ENCODE measurements at places on chromosomes 1 and 21.

DNA sequence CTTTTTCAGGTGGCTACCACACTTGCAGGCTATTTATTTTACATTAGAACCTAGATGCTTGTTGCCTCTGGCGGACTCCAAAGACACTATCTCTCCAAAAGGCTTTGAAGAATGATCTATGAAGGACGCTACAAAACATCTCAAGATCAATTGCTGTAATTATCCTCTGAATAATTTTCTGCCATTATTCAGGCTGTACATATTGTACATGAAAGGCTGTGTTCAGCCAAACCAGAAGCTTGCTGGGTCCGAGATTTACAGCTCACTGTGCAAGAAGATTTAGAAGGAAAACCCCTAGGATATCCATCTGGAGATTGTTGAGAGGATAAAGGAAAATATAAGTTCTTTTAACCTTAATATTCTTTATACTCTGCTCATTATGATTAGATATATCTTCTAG, 523.6 kb upstream of the PLXNA2 start:
- DNase-seq, result no peak

GRCh38 chr1:145994391-145995120, 1.8 kb downstream of the TXNIP start:
- DNase-seq, result no peak

GRCh38 chr1:226047495-226047894, 15.0 kb upstream of the H3-3A start:
- DNase-seq, result no peak

DNA sequence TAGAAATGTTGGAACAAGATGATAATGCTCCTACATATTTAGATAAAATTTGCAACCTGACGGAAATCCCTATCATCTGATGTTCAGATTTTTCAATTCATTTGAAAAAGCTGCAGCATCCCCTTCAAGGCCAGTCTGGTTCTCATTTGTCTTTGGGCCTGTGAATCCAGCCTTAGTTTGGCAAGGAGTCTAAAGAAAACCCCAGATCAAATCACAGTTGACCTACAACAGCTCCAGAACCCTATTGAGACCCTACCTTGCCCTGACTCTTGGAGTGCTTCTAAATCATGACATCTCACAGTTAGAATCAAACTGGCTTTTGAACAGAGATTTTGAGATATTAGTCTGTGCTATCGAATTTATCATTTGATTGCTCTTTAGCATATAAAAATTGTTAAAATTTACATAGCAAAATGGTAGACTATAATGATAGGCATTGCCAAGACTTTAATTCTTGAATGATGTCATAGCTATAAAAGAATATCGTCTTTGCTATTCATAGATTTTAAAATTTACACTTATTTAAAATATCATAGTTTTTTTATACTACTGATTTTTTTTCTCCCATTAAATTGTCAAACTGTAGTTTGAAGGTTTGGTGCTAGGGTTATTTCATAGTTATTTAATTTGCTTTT, 2.2 kb downstream of the PPP2R5A start:
- DNase-seq, result no peak

GRCh38 chr1:214979191-214979590, 103.3 kb upstream of the KCNK2 start:
- no peak for DNase-seq

- DNase-seq, result no peak
These were observed 3.1 kb downstream of the C1orf216 start for GRCh38 chr1:35715568-35716002.

DNA sequence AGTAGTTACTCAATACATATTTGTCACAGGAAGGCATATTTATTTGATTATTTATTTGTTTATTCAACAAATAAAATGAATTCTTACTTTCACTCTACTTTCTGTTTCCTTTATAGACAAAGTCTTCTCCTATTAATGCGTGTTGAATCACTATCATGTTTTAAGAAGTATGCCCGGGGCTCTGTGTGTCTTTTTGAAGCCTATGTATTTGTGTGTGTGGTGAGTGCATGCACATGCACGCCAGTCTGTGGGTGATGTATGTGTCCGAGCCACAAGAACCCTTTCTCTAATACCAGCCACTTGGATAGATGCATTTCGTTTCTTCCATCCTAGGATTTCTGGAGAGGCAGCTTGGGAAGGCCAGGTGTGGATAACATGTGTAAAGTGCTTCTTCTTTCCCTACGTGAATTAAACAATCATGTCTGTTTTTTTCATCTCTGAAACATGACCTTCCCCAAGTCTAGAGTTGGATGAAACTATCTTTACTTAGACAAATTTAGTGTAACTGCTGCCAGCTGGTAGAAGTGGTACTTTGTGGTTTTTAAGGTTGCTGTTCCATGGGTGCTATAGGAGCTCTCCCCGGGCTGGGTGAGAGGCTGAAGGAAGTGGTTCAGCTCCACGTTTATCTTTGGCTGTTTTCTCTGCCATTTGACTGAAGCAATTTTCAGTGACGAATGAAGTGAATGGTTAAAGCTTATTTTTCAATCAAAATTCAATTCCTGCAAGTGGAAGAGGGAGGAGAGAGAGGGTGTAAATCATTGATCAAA, 46.8 kb upstream of the PPM1J start:
- DNase-seq, result no peak

- no peak for DNase-seq
These were observed 103.0 kb downstream of the LAMC2 start for GRCh38 chr1:183289051-183289496.

DNA sequence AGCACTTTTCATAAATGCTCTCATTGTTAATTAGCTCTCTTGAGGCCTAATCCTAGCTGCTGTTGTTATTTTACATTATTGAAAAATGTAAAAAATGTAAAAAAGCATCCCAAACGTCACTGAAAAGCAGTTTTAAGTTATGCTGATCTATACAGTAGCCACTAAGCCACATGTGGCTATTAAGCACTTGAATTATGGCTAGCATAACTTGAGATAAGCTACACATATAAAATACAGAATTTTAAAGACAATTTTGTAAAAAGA, 18.4 kb upstream of the DNASE2B start:
- DNase-seq, result no peak

DNA sequence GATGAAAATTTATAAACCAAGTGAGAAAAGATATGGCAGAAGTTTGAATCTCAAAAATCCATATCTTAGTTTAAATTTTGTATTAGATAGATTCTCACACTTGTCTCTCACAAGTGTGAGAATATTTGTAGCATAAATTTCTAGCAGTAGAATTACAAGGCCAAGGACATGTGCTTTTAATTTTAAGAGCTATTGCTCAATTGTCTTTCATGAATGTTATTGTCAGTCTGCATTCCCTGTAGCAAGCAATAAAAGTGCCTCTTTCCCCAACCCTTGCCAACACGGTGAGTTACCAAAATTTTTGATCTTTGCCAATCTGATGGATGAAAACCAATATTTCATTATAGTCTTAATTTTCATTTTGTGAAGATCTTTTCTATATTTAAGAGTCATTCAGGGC, 64.0 kb downstream of the CTH start:
- DNase-seq, result no peak

- no peak for DNase-seq
These were observed 253.0 kb downstream of the FGGY start for GRCh38 chr1:59549903-59550302.

GRCh38 chr1:68231627-68232288, 565 bp downstream of the WLS start:
- DNase-seq, result no peak

GRCh38 chr1:71706029-71706671, 576.2 kb downstream of the NEGR1 start:
- no peak for DNase-seq

DNA sequence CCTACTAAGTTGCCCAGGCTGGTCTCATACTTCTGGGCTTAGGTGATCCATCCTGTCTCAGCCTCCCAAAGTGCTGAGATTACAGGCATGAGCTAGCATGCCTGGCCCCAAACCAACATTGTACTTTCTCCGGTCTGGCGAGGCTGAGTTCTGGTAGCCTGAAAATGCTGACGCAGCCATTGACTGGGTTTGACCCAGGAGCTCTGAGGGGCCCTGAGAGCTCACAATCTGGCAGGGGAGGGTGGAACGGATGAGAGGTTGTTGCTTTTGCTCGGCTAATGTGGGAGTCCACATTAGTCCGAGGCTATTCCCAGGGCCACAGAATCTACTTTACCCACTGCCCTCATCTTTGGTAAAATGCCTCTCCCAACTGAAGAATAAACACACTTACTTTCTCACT, 35.1 kb upstream of the PARP1 start:
- no peak for DNase-seq

GRCh38 chr1:160095382-160096105, 2.9 kb downstream of the IGSF8 start:
- no peak for DNase-seq

- DNase-seq, result no peak
These were observed 335.7 kb downstream of the CHRM3 start for GRCh38 chr1:239722035-239722434.

GRCh38 chr21:29005696-29006095, 13.0 kb upstream of the LTN1 start:
- no peak for DNase-seq

DNA sequence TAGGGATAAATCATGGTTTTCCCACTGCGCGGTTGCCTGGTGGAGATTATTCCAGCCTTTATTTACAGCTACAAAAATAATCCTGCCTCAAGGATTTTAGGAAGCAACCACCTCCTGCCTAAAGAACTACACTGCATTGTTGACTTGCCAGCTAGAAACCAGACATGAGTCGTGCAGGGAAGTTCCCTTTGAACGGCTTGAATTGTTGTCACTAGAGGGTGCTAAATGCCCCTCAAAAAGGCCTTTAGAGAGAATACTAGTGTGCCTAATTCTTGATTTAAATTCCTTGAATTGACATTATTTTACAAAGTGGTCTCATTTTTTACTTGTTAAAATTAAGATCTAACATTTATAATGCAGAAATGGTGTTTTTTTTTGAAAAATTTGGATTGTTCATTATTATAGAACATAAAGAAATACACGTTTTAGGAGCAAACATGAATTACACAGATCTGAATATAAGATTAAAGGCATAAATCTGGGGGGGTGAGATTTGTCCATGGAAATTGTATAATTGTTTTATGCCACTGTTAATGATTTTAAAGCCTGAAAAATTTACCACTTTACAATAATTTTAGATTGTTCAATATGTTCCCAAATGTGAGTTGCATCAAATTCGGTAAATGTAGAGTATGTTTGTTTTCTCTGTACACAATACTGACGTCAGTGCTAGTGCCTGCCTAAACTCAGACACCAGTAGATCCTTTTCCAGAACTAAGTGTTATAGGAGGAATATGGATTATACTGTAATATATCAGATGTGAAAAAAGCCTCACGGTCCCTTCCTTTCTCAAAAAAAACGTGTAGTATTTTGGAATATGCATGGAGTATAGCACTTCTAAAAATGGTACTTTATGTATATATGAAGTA, 7.6 kb upstream of the ERG start:
- no peak for DNase-seq

GRCh38 chr1:23908453-23909341, 4.5 kb downstream of the CNR2 start:
- DNase-seq, result no peak

DNA sequence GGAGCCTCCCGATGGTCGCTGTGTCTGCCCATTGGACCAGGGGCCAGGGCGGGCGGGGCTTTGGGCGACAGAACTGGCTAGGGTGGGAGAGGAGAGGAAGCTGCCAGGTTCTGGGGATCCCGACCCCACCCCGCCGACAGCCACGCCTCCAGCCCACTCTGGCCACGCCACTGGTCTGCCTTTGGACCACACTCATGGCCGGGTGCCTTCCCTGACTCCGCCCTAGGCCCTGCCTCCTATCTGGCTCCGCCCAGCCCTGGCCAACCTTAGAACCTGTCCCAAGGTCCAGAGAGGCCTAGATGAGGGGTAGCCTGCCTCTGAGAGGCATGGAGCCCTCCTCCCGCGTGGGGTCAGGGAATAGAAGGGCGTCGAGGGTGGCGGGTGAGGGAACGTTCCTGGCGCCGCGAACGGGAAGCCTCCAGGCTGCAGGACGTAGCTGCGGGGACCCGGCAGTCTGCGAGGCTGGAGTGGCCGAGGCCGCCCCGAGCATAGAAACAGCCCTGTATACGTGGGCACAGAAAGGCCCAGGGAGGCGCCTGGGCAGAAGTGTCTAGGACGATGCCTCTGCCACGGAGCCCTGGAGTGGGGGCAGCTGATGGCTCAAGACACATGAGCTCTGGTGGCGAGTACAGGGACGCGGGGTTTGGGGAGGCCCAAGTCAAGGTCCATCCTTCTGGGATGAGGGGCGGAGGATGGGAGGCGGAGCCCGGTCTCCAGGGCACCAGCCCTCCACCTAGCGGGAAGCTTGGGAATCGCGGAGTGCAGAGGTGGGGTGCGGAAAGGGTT, 11.5 kb upstream of the COL16A1 start:
- DNase-seq, result no peak

- no peak for DNase-seq
These were observed 18.6 kb downstream of the ZBTB40 start for GRCh38 chr1:22470227-22470626.

DNA sequence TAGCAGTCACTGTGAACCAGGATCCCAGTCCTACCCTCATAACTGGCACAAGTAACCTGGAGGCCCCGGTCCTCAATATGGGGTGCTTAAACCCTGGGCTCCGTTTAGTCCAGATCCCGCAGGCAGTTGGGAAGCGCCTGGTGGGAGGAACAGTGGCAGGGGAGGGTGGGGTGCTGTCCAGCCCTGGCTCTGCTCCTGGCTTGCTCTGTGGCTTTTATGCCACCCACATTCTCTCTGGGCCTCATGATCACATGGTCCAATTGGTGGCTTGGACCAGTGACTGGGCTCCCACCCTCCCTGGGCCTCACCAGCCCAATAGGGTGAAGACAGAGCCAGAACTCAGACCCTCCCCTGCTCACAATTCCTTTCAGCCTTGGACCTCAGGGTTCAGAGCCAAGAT, 2.9 kb downstream of the CD164L2 start:
- DNase-seq, result no peak

DNA sequence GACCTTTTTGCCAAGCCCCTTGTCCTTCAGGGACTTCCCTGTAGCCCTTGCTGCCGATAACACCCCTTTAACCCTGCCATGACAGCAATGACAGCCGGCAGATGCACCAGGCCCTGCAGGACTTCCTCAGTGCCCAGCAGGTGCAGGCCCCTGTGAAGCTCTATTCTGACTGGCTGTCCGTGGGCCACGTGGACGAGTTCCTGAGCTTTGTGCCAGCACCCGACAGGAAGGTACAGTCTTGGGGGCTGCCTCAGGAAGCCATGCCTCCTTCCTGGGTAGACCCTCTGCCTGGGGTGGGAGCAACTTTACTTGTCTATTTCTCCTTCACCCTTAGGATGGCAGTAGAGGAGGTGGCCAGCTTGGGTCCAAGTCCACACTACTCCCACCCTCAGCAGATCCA, 16.1 kb upstream of the PADI6 start:
- peak; percentile 9 for DNase-seq

DNA sequence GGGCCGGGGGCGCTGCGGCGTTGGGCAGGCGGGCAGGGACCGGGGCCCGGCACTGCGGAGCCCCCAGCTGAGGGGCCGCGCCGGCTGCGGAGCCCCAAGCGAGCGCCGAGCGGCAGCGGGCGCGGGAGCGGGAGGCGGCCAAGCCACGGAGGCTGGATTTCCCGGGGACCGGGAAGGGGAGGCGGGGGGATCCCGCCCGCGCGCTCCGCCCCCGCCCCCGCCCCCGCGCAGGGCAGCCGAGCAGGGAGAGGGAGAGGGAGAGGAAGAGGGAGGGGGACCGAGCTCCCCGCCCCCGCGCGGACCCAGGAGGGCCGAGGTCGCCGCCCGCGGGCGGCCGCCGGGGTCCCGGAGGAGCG, at the start of gene DLGAP3:
Gene DLGAP3 (minus strand): TSS at position 154 of the 356 bp plus-strand sequence. CDS start 24,267 bp downstream, outside the sequence.
- DNase-seq, result no peak
